ENCODE measurements at places on chromosomes 7 and 10.

DNA sequence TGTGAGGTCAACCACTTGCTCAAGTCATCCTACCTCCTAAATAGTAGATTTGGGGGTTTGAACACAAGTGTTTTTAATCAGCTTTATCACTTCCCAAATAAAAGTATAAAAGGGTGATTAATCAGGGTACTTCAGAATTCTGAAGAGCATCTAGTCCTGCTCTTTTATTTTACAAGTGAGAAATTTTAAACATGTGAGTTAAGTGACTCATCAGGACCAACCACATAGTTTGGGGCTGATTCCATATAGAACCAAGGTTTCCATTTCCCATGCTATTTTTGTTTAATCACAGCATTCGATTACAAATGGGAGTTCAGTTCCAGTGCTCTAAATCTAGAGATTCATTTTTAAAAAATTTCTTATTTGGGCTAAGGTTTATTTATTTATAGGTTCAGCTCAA is 113.4 kb downstream of the GPR158 start:
- DNase-seq, result no peak

GRCh38 chr7:158108646-158109293 is 478.9 kb downstream of the PTPRN2 start:
- no peak for DNase-seq

- no peak for DNase-seq
These were observed 427.4 kb downstream of the SH2D4B start for GRCh38 chr10:80964955-80965614.

GRCh38 chr10:68562661-68563570 is 2.8 kb downstream of the TET1 start:
- no peak for DNase-seq

DNA sequence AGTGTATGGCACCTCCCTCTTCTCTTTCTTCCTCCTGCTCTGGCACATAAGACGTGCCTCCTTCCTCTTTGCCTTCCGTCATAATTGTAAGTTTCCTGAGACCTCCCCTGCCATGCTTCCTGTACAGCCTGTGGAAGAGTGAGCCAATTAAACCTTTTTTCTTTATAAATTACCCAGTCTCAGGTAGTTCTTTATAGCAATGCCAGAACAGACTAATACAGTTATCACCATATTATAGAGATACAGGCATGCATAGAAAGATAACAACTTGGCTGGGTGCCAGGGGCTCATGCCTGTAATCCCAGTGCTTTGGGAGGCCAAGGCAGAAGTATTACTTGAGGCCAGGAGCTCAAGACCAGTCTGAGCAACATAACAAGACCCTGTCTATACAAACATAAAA is 53.2 kb downstream of the GCC1 start:
- DNase-seq, result no peak

GRCh38 chr10:34314457-34314856 is 500.6 kb downstream of the PARD3 start:
- DNase-seq, result no peak

DNA sequence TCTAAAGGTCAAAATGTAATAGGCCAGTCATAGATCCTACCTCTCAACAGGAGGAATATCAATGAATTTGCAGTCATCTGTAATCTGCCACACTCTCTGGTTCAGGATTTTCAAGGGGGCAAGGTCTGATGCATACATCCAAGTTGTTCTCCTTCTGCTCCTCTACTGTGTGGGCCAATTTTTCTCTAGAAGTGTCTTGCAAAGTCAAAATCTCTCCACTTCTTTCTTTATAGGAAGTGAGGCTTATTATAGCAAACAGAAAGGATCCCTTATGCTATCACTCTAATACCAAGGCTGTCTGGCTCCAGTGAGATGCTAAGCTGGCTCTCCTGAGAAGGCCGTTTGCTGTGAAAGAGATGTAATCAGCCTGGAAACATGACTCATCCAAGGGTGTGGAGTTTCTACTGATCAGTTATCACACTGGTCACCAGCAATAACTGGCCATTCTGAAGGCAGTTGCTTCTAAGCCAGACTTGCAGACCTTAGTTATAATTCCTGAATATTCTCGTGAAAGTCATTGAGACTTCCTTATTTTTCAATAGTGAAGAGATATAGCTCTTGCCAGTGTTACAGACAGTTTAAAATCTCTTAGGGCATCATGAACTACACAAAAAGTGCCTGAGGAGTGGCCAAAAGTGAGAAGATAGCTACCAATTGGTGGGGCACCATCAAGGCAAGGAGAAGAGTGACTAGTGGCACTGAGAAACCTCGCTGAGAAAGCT is 43.2 kb upstream of the LRGUK start:
- DNase-seq, result no peak

DNA sequence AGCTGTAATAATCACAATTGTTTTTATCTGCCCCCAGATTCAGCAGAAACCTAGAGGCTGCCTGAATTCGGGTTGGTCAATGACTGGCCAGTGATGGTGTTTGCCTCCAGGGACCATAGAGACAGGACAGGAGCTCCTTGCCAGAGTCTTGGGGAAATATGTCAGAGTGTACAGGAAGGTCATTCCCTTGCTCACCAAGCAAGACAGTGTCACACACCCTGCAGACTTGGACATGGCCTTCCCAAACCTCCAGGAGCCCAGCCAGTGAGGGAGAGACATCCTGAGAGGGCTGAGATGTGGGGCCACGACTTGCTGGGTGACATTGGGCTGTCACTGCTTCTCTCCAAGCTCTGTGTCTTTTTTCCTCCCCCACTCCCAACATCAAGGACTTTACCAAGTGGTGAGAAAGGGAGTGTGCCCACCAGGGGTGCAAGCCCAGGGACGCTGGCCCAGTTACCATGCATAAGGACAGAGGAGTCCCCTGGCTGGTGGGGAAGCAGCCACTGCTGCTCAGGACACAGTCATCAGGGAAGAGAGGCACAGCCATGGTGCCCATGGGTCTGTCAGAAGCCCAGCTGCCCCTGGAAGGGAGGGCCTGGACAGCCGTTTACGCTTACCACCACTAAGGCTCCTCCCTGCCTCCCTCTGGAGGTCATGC is 25.3 kb upstream of the C10orf53 start:
- no peak for DNase-seq

- DNase-seq, result no peak
These were observed 110.8 kb upstream of the PPP2R2D start for GRCh38 chr10:131790021-131790420.

GRCh38 chr10:35004651-35005050 is 85.5 kb downstream of the CUL2 start:
- DNase-seq, result no peak
